ENCODE measurements at places on chromosomes 3 and 15.

DNA sequence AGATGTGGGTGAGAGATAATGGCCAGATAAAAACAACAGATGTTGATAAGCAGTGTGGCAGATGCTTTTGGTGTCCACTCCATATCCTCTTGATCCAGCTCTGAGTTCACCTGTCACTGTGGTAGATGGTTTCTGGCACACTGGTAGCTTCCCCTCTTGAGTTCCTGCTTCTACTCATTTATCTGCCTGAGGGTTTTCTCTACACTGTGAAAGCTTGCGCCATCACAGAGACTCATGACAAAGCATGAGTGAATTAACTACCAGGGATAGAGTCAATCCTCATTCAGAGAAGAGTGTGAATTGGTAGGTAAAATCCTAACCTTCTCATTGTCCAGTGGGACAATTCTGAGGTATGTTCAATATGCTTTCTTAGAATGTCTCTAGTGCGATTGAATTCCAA, 50.0 kb upstream of the ARHGEF26 start:
- DNase-seq = no peak

- DNase-seq = peak; percentile 35
Observed at GRCh38 chr3:122258757-122259371, 66.2 kb upstream of the CSTA start.

DNA sequence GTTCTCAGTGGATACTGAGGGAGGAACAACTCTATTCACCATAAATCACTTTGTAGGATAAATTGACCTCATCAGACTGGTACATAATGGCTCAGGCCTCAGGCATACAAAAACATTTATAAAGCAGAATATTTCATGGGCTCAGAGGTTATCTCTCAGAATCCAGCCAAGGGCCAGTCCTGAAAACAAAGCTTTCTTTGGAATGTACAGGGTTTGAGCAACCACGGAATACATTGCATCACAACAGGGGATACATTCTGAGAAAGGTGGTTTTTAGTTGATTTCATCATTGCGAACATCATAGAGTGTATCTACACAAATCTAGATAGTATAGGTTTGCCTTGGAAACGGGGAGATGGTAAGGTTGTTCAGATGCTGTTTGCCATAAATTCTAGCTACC, 33.4 kb upstream of the CTDSPL2 start:
- no peak for DNase-seq

GRCh38 chr15:27965546-27965945, 133.6 kb downstream of the OCA2 start:
- no peak for DNase-seq

- DNase-seq = no peak
Observed at GRCh38 chr3:43582866-43583265, 38.9 kb downstream of the ANO10 start.
